ENCODE measurements at places on chromosomes 13 and 19. TPM values are rescaled to one million over a fixed set of nuclear protein-coding genes. Genes with fewer than 3 reads are reported as not detected.

DNA sequence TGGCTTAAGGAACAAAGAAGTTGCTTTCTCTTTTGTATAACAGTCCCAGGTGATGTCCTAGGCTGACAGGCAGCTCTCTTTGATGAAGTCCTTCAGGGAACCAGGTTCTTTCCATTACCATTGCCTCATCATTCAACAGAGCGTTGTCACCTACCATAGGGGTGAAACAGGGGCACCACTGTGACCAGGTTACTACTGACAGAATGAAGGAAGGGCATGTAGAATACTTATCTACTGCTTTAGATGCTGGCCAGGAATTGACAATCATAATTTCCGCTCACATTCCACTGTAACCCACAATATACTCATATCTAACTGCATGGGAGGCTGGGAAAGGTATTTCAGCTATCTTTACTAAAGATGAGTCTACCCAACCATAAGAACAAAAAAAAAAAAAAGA, 148.0 kb upstream of the FNDC3A start:
- DNase-seq: no peak

- no peak for DNase-seq
These were observed 164.0 kb downstream of the TSHZ3 start for GRCh38 chr19:31185261-31185660.

GRCh38 chr13:21016487-21016886, 44.9 kb downstream of the LATS2 start:
- no peak for DNase-seq

- DNase-seq: no peak
These were observed 26.4 kb upstream of the SCEL start for GRCh38 chr13:77508959-77509620.

- no peak for DNase-seq
These were observed 52.5 kb upstream of the UQCRFS1 start for GRCh38 chr19:29265436-29265835.

GRCh38 chr19:6273701-6274601, 5.8 kb downstream of the MLLT1 start:
- peak; percentile 94 for DNase-seq

- DNase-seq: peak; percentile 96
These were observed at the start of gene ANO8 for GRCh38 chr19:17334414-17335409. Gene ANO8 (minus strand): TSS chr19:17334855. CDS start chr19:17334670, 185 bp downstream.

DNA sequence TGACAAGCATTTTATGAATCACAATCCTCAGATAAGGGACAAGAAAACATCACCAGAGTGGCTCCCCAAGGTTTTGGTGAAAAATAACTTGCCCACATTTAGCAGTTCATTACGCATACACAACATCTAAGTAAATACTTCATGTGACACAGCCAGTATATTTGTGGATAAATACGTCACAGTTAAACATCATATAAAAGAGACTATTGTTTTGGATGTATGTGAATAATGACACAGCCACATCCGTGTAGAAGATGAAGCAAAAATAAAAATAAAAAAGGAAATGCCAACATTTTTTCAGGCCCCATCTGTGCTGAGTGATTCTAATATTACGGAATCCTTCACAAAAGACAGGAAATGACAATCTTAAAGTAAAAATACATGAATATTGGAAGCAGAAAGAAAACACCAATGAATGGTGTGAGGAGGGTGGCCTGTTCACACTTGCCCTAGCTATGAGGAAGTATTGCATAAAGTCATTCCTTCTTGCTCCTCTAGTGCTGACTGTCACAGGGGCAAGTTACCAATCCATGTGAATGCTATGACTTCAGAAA, 457.1 kb downstream of the KLF12 start:
- DNase-seq: no peak

- no peak for DNase-seq
These were observed 236.7 kb downstream of the B3GLCT start for GRCh38 chr13:31436478-31436877.

DNA sequence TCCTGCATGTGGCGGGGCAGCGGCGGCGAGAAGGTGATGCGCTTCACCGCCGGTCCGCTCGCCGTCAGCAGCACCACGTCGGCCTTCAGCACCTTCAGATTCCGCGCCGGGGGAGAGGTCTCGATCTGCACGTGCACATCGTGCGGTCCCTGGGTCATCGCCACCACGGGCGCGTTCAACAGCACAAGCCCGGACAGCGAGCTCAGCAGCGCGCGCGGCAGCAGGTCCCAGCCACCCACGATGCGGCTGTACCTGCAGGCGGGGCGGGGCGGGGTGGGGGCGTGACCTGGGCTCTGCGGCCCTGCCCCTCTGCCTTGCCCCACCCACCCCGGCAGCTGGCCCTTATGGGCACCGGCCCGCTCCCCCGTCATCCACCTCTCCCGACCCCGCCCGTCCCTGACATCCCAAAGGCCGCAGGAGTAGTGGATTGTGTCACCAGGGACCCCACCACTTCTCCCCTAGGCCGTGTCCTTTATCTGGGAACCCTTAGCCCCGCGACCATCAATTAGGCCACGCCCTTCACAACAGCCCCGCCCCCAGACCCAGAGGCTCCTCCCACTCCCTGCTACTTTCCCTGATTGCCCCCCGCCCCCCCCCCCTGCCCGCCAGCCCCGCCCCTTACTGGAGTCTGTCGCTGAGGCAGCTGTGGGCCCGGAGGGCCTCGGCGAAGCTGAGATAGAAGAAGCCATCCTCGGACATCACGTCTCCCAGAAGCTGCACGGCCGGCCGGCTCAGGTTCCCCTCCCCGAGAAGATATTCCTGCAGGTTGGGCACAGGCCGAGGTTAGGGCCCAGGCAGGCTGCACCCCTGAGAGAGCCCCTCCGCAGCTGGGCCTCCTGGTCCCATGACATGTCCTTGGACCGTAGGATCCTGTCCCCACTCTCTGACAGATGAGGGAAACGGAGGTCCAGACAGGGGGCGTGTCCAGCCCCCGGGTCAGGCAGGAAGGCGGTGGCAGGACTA, 6.1 kb downstream of the IL4I1 start:
- DNase-seq: no peak

DNA sequence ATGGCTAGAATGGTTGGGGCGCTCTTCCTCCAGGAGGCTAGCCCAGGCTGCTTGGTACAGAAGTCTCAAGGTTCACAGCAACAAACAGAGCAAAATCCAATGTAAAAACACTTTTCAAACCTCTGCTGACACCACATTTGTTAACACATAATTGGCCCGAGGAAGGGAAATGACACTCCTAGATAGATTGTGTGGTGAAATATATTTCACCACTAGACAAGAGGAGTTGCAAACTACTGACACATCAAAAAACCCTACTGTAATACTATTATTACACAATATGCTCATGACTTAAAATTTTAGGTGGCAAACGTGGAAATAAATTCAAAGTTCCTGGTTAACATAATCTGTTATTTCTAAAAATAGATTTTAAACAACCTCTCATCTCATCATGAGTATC, 643.6 kb downstream of the PCDH9 start:
- DNase-seq: no peak

- DNase-seq: no peak
These were observed 4.8 kb upstream of the FBXL3 start for GRCh38 chr13:77031656-77032243.

GRCh38 chr19:17743874-17744580, 7.2 kb upstream of the FCHO1 start:
- no peak for DNase-seq

GRCh38 chr13:112132619-112133018, 65.7 kb downstream of the SOX1 start:
- no peak for DNase-seq

DNA sequence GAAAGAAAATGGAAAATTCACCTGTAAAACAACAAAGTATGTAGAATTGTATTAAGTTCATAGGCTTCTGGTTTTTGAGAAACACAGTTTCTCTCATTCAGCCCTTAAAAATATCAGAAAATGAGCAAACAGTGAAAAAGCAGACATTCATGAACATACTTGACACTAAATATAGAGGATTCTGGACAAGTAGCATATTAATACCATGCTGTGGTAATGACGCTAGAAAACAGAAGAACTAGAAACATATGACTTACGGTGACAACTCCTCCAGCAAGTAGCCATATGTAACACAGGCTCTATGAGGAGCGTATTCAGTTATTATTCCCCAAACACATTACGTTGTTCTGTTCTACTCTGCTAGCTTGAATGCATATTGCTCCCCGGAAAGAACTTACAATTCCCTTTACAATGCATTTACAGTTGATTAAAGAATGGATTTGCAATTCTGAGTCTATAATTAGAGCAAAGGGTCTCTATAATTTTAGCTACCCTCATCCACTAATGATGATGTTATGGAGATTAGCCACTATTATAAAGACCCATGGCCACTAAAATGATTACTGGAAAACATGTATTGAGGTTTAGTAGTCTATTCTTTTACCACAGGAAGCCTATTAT, 672.1 kb downstream of the EFNB2 start:
- no peak for DNase-seq

GRCh38 chr13:33217256-33217655, 68.3 kb downstream of the STARD13 start:
- DNase-seq: no peak

GRCh38 chr19:35555301-35556005, 8.0 kb downstream of the ATP4A start:
- no peak for DNase-seq

GRCh38 chr13:72246396-72246795, 379.4 kb upstream of the DACH1 start:
- no peak for DNase-seq

DNA sequence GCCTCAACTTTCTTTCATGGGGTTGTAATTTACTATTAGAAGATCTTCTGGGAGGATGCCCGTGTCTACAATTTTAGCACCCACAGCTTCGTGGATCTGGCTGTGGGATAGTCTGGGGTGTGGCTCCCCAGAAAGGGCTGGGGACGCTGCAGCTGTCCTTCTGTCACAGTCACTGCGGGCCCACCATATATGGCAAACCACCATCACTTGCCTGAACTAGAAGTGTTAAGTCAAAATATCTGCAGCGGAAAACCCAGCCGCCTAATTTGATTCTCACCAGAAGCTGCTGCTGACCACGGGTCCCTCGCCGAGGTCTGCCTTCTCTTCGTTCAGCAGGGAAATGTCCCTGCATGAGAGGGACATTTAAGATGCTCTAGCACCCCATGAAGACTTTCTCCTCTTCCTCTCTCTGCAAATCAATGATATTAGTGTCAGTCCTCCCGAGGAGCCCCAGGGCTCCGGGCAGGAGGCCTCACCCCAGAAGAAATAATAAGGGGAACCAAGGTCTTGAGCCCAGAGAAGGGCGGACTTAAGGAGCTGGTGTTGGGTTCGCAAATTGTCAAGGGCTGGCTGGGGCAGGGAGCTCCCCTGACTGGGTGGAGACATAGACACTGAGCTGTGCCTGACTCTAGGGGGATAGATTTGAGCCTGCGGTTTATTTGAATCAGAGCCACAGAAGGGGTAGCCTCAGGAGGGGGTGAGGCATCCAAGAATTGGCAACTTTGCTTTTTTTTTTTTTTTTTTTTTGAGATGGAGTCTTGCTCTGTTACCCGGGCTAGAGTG, 3.0 kb upstream of the MATK start:
- no peak for DNase-seq

- no peak for DNase-seq
These were observed 59.1 kb upstream of the PDX1 start for GRCh38 chr13:27860743-27861142.

GRCh38 chr13:91506759-91507158, 108.3 kb downstream of the GPC5 start:
- DNase-seq: no peak

DNA sequence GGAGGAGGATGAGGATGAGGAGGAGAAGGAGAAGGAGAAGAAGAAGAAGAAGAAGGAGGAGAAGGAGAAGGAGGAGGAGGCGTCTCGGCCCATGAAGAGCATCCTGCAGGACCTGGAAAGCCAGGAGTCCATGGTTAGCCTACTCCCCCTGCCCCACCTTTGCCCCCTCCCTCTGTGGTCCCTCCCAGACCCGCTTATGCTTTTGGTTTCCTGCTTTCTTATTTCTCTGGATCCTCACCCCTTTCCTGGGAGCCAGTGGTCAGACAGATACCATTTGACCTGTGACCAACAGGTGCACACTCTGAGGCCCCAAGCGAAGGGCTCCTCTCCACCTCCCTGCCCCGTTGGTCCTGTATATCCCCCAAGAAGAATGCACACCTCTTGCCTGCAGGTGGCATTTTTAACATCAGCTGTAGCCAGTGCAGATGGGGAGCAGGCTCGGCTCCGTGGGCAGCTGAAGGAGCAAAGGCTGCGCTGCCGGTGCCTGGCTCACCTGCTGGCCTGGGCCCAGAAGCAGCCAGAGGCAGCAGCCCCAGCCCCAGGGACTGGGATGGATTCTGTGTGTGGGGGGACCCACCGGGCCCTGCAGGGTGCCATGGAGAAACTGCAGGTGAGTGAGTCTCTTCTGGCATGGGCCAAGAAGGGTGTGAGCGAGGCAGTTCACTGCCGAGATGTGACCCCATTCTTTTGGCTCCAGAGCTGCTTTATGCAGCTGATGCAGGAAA, 32.1 kb upstream of the ZNF492 start:
- no peak for DNase-seq

DNA sequence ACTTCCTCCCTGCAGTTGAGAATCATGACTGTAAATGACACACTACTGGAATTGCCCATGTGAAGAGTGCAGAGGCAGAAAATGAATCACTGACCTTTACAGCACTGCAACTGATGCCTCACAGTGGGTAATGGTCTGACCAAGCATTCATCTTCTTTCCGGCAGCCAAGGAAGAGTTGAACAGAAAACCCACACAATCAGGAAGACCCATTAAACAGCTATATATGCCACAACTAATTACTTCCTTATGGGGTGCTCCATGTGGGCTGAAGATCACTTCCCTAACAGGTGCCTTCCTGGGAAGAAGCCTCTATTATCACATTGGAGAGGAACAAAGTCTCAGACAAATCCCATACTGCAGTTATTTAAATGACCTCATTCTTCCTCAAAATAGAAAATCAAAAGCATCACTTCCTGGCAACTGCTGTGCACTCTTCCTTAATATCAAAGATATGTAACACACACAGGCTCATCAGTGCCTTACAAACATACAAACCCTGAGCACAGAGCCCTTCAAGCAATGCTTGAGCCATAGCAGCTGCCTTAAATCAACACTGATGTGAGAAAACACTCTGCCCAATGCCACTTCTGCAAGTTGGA, 45.8 kb downstream of the RUBCNL start:
- no peak for DNase-seq

DNA sequence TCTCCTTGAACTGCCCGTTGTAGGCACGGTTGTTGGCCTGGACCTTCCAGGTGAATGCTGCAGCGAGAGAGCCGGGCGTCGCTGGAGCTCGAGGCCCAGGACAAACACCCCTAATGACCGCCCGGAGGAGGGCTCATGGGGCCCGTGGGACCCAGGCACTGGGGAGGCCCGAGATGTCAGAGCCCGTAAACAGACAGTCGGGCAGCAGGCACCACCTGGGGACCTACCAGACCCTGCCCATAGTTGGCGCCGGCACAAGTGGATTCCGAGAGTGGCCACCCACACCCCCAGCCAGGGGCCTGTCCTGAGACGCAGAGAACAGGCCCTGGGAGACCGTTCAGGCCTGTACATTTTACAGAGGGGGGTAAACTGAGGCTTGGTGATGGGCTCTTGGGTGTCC, 2.4 kb downstream of the ATP8B3 start:
- DNase-seq: no peak

GRCh38 chr13:98650396-98651107, 73.6 kb upstream of the STK24 start:
- no peak for DNase-seq

GRCh38 chr13:55345224-55345623, 1795.5 kb upstream of the PRR20A start:
- DNase-seq: no peak

KLF16 gene
- 11.0 TPM for total RNA-seq

FAAP24 gene
- total RNA-seq: 0.46 TPM

COG6 gene
- 21.4 TPM for total RNA-seq

SH2D3A gene
- total RNA-seq: not detected

Measured in Right ventricle myocardium inferior (tissue), 1 donor.